HT1080 (cell line): ENCODE measurements at places on chromosomes 4 and X.

- peak; percentile 52 for DNase-seq
Measured at GRCh38 chr4:53479736-53480525, 102.5 kb downstream of the FIP1L1 start.

GRCh38 chr4:101288365-101289145, 58.8 kb downstream of the PPP3CA start:
- no peak for DNase-seq

DNA sequence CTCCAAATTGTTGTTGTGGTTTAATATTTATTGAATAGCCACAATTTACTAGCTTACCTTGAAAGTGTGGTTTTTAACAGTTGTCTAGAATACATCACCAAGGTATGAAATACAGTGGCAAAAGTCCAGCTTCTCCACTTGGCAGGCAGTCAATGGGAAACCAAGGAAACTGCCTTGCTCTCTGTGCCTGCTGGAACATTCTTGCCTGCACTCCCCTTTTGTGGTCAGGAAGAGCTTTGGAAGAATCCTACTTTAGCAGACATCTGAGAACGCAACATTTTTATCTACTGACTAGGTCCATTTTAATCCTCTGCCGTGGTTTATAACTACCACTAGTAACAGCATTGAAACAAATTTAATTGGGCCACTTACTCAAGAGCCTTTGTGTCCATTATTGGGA, 64.5 kb downstream of the TENM3 start:
- DNase-seq, result peak; percentile 98

- DNase-seq, result peak; percentile 94
Measured at GRCh38 chr4:23945451-23946017, 55.7 kb upstream of the PPARGC1A start.

DNA sequence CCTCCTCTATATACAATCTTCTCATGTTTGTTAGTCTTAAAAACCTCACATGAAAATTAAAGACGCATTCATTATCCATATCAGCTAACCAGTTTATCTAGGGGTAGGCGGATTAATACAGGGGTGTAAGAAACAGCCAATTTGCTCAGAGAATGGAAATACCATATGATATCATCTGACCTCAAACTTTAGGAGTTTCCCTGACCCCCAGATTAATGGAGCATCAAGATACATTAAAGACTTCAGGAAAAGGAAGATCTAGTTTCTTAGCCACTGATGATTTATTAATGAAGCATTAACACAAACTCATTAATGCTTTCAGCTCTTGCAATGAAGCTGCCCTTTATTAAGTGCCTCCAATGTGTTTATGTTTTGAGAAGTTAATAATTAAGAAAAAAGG, 67.5 kb downstream of the CAMK2D start:
- no peak for DNase-seq

DNA sequence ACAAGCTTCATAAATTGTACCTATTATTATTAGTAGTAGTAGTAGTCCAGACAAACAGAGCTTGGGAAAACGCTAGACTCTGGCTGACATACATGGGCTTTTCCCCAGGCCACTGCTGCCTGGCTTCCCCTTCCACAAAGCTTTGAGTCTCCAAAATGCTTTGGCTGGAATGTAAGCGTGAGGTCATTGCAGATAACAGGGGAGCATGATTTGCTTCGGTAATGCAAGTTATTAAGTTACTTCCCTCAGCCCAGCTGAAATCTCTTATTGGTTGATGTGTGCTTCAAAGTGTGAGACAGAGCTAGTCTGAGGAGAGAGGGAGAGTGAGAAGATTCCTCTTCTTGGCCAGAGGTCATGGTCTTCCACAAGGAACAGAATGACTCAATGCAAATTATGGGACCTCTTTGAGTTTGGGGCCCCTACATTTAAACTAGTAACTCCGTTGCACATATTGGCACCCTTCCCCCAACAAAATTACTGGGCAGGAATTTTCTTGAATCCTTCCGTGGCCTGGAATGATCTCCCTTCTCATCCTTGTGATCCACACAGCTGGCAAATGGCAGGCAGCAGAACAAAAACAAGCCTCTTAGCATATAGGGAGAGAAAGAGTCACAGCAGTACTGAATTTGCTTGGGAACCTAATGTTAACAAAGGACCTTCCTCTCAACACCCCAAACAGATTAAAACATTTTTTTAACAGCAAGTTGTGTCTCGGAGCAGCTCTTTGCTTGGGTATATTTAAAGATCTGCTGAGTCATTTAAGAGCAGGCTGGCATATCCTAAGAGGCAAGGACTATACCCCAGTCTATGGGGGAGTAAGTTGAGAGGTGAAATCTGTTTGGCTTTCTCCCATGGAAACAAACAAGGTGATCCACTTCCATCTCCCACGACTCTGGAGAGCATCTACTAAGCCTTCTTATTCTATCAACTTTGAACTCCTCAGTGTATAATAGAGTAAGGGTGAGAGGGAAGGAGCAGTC, 19.9 kb downstream of the AR start:
- DNase-seq, result peak; percentile 1

DNA sequence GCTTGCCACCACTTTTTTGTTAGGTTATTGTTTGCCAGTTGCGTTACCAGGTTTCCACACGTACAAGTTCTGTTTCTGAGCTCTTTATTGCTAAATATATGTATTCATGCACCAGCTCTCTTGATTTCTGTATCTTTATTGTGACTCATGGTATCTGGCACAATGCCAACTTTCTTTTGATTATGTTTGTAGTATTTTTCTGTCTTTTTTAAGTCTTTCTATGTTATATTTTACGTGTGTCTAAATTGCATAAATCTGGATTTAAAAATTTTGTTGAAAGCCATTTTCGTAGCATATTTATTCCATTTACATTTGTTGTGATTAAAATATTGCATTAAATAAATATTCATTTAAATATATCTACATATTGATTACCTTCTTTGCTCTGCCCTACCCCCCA, 73.8 kb downstream of the KDM6A start:
- DNase-seq, result no peak

DNA sequence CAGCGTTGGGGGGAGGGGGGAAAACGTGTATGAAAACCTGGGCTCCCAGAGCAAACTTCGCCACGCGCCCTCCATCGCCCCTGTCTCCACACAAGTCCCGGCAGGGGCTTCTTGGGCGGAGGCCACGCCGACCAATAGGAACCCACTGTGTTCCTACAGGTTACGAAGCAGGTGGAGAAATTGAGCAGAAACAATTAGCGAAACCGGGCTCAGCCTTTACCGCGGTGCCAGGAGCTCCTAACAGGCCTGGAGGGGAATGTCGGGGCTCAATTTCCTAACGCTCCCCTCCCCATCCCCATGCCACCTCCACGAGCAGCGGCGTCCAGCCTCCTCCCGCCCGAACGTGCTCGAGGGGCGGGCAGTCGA, 589 bp upstream of the KIT start:
- no peak for DNase-seq

DNA sequence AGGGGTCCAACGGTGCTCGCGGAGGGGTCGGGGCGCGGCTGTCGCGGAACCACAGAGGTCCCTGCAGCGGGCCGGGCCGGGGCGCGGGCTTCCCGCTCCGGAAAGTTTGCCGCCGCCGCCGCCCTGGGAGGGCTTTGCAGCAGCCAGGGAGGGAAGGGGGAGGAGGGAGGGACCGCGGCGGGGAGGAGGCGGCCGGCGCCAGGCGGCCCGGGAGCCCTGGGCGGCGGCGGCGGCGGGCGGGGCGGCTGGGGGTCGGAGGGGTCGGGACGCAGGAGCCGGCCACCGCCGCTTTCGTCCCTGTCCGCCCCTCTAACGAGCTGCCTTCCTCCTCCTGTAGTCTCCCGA, 375 bp downstream of the FGFR3 start:
- no peak for DNase-seq

DNA sequence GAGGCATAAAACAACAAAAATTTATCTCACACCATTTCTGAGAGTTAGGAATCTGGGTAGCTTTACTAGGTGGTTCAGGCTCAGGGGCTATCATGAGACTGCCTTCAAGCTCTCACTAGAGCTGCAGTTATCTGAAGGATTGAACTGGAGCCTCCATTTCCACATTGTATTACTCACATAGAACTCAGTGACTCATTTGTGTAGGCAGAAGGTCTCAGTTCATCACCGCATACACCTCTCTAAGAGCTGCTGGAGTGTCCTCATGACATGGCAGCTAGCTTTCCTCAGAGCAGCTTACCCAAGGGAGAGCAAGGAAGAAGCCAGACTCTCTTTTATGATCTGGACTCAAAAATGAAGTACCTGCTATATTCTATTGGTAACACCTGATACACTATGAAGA, 389.2 kb downstream of the IQCM start:
- DNase-seq, result peak; percentile 46

- peak; percentile 8 for DNase-seq
Measured at GRCh38 chr4:53855581-53856250, 208.7 kb downstream of the CHIC2 start.

DNA sequence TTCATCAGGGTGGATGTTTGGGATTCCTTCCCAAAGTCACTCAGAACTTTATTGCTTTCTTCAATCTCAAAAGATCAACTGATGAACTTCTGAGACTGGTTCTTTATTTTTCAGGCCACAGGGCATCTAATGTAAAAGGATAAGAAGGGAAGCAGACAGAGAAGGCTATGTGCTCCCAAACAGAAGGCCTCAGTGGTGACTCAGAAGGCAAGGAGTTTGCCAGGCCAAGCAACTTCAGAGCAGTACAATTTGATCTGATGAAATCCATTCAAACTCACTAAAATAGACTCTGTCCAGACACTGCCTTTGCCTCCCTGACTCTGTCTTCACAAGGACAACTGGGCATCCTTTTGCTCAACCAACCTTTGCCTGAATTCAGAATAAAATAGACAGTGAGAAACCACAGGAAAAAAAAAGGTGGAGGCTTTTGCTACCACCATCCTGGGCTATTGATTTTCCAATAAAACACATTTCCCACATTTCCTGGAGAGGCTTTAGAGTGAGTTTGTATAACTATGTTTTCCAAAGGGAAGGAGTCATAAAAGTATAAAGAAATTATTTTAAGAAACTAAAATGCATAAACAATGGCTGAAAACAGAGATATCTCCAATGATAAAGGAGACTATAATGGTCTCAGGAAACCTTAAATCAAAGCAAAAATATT, 55.2 kb downstream of the ARHGEF6 start:
- peak; percentile 52 for DNase-seq

DNA sequence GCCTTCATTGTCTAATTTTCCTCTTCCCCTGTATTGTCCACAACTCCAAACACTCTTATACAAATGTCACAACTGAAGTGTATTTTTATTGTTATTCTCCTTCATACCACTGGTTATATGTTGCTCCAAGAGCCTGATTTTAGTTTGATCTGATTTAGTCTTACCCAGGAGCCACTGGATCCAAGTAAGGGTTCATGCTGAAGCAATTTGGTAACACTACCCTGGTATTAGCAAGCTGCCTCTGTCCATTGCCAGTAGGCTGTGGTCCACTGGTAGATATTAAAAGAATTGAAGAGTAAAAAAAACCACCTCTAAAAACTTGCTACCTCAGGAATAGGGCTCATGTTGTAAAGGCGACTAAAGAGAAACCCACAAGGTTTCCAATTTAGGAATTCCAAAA, 41.2 kb downstream of the AMOT start:
- DNase-seq, result no peak

- peak; percentile 23 for DNase-seq
Measured at GRCh38 chr4:71296945-71297344, 41.9 kb upstream of the SLC4A4 start.

DNA sequence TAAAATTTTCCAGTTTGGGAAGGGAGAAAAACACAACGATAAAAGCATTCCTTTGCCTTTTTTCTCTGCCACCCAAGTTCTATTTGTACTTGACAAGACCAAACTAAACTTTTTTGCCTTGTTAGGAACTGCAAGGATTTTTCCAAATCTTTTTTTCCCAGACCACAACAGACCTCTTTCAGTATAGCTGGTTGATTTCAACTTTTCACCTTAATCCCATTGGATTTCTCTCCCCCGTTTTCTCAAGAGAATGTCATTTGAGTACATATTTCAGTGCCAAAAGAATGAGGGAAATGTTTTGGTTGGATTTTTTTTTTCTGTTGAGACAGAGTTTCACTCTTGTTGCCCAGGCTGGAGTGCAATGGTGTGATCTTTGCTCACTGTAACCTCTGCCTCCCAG, 18.5 kb upstream of the SGMS2 start:
- DNase-seq, result no peak

DNA sequence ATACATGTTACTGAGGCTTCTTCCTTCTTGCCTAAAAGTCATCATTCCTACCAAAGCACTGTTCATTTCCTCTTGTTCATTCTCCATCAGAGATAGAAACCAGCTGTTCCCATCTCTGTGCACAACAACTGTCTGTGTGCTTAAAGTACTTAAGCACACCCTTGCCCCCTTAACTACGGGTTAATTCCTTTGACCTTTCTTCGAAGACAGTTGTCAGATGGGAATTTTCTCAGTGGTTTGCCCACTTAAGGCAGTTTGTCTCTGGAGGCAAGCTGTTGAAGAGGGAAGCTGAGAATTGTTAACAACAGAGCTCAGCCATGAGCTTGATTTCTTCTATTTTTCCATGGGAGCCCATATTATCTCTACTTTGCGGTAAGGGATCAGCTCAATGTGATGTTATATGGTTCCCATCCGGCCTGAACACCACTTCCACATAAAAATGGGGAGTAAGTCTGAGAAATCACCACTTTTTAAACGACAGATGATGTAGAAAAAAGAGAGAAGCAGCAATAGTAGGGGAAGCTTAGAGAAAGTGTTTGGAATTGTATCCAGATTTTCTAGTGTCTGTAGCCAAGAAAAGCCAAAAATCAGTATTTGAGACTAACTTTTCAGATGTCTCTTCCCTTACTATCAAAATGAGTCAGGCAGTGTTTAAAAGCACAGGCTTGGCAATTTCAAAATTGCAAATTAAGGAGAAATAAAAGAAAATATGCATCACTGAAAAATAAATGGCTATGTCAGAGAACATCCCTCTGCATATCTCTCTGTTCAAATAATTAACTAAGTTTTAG, 194.4 kb downstream of the SLIT2 start:
- DNase-seq, result no peak

- DNase-seq, result peak; percentile 39
Measured at GRCh38 chr4:133146574-133147241, 2.4 kb upstream of the PCDH10 start.

DNA sequence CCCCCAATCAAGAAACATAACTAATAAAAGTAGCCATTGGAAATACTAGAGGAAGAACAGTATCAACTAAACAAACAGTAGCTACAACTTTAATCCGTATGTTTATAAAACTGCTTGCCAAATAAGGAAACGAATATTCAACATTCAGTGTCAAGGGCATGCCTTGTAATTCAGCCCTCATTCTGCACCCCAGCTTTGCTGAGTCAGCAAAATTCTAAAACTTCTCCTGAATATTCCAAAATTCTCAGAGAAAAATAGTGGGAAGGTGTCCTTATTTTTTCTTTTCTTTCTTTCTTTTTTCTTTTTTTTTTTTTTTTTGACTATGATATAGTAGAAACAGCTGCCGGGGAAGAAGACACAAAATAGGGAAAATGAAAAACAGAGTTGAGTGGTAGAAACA, 344.8 kb upstream of the MAGEC2 start:
- DNase-seq, result no peak

- DNase-seq, result peak; percentile 90
Measured at GRCh38 chrX:140040386-140040785, 75.1 kb upstream of the CXorf66 start.

GRCh38 chr4:126992910-126993309, 639.8 kb upstream of the INTU start:
- DNase-seq, result no peak

- no peak for DNase-seq
Measured at GRCh38 chr4:82899374-82900065, 1.0 kb upstream of the THAP9 start.
